IPS DF 19.7 (cell line): ENCODE measurements at places on chromosomes 5 and 9.

DNA sequence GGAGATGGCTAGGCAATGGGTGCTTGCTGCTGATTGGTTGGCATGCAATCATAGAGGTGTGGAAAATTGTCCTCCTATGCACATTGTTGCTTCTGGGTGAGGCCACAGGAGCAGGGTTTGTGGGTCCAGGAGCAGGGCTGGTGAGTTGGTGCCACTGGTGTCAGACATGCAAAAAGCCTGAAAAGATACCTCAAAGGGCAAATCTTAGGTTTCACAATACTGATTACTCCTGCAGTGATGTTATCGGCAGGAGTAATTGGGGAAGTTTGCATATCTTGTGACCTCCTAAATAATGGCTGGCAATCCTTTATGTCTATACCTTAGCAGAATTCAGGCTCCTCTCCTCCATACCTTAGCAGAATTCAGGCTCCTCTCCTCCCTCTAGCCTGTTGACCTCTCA is 25.2 kb downstream of the SLC25A48 start:
- DNase-seq = no peak

GRCh38 chr9:12838546-12838945 is 63.7 kb downstream of the LURAP1L start:
- no peak for DNase-seq

DNA sequence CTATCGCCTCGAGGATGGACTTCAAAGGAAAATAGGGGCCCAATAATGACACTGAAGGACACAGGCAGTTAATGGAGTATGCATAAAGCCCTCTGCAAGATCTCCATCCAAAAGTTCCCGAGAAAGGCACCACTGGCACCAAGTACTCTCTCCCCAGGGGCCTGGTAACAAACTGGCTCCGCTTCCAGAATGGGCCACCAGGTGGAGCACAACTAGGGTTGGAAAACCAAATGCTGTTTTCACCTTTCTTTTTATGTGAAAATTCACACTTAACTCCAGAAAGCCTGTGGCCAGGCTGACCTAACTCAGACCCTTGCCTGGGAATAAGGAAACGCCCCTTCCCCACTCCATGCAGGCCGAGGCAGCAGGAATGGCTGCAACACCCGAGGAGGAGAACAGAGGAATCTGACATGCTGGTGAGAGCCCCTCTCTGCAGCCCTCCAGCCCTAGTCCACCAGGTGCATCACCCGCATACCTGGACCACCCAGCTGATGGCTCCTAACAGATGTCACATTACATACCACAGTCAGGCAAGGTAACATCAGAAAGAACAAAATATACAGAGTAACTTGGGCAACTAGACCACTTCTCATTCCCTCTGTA is 42.8 kb downstream of the CAMSAP1 start:
- DNase-seq = no peak

DNA sequence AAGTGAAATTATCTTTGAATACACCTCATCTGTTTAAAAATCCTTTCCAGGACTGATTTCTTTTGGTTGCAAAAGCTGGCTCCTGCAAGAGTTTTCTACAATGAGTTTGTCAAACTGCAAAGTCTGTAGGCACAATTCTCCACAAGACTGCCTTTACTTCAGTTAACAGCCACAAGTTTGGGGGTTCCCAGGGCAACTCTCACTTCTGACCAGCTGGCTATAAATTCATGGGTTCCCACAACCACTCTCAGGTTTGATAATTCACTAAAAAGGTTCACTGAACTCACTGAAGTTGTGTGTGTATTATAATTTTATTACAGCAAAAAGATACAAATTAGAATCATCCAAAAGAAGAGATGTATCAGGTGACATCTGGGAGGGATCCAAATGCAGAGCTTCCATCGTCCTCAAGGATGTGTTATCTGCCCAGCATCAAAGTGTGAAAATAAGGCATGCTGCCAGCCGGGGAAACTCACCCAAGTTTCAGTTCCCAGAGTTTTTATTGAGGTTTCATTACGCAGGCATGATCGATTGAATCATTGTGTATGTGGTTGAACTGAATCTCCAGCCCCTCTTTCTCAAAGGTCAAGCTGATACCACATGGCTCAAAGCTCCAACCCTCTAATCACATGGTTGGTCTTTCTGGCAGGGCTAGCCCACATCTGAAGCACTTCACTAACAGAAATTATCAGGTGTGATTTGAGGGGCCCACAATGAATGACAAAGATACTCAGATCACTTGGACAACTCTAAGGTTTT is 19.0 kb upstream of the PSIP1 start:
- no peak for DNase-seq

GRCh38 chr5:117393125-117393524 is 818.5 kb upstream of the SEMA6A start:
- DNase-seq = no peak

GRCh38 chr9:126125177-126125576 is 201.5 kb upstream of the MVB12B start:
- no peak for DNase-seq

DNA sequence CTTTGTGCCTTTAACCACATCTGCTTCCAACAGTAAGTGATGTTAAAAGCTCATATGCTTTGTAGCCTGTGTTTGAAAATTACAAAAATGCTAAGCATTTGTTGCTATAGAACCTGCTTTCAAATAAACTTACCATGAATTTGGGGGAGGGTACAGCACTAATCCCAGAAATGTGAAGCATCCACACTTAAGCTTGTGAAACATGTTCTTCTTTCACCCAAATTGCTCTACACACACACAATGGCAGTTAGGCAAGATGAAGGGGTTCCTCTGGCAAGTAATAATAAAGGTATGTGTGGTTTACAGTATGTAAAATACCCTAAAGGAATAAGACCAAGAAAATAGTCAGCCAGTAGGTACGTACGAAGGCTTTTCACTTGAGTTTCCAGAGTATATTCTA is 165.6 kb downstream of the SMARCA2 start:
- no peak for DNase-seq

DNA sequence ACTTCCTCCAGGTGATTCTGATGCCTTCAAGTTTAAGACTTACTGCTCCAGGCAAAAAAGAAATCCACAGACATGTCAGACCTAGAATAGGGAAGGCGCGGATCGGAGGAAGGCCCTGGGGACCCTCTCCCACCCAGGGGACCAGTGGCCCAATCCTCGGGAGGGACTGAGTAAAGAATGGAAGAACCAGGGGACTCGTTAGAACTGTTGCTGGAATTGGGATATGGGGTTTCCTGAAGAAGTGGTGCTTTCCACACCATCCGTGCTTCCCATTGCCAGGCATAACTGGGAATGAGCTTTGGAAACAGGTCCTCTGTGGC is 63.8 kb upstream of the SLC25A51 start:
- DNase-seq = no peak
